ENCODE measurements at places on chromosomes 12 and 14.

- no peak for DNase-seq
Observed at GRCh38 chr12:75000120-75000519, 209.5 kb downstream of the KCNC2 start.

GRCh38 chr12:65602253-65602609, 222.1 kb upstream of the HMGA2 start:
- no peak for DNase-seq

GRCh38 chr14:94022532-94023411, 3.4 kb upstream of the OTUB2 start:
- no peak for DNase-seq

GRCh38 chr12:15939111-15939510, 28.0 kb downstream of the DERA start:
- DNase-seq = no peak

GRCh38 chr14:32571995-32572866, 243.1 kb downstream of the AKAP6 start:
- DNase-seq = no peak

GRCh38 chr14:93748208-93749075, 39.8 kb downstream of the PRIMA1 start:
- no peak for DNase-seq
